ENCODE measurements at places on chromosomes 12 and 14. TPM values are rescaled to one million over a fixed set of nuclear protein-coding genes. Genes with fewer than 3 reads are reported as not detected.

- DNase-seq = no peak
Observed at GRCh38 chr14:87785897-87786296, 207.1 kb downstream of the GALC start.

DNA sequence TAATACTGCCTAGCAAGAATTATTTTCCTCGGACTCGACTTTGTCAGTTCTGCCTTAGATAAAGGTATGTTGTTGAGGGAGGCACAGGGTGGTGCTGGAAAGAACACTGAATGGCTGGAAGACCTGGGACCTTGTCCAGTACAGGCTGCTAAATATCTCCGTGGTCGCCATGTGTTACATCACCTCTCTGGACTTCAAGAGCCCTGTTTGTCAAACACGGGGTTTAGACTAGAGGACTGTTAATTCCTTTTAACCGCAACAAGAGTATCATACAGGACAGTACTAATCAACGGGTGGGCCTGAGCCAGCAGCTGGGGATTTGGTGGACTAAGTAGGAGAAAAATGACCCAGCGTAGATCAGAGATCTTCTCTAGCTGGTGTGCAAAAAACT is 476.3 kb downstream of the LRIG3 start:
- DNase-seq = no peak

DNA sequence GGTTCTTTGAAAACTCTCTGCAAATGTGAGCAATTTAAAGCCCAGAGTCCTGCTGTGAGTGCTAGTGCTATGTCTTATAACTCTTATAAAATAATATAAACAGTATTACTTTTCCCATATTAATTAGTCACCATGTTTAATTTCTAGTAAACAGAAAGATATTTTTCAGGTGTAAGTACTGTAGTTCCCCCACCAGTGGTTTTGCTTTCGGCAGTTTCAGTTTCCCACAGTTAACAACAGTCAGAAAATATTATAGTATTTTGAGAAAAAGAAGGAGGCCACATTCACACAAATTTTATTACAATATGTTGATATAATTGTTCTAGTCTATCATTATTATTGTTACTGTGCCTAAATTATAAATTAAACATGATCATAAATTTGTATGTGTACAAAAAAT is 800.5 kb downstream of the LRFN5 start:
- DNase-seq = no peak

Gene ST8SIA1
- 1.0 TPM for total RNA-seq

Gene PARPBP
- total RNA-seq = 7.2 TPM

Gene P2RX2
- total RNA-seq = not detected

Gene BAG5
- total RNA-seq = 23.8 TPM

Gene PRPH
- 1.5 TPM for total RNA-seq
